ENCODE measurements at places on chromosomes 2 and 18. TPM values are rescaled to one million over a fixed set of nuclear protein-coding genes. Genes with fewer than 3 reads are reported as not detected.

GRCh38 chr2:112795774-112796173 is 11.5 kb upstream of the IL1A start:
- no peak overlapping the region for H3K27ac ChIP-seq
- H3K27me3 ChIP-seq = no peaks in the 10 kb centered on the region
- H3K36me3 ChIP-seq = peaks cover 36% of the 10 kb centered on the region
- peaks cover 37% of the 10 kb centered on the region for H3K4me1 ChIP-seq

LINC00305 gene
- not detected for total RNA-seq

DNA sequence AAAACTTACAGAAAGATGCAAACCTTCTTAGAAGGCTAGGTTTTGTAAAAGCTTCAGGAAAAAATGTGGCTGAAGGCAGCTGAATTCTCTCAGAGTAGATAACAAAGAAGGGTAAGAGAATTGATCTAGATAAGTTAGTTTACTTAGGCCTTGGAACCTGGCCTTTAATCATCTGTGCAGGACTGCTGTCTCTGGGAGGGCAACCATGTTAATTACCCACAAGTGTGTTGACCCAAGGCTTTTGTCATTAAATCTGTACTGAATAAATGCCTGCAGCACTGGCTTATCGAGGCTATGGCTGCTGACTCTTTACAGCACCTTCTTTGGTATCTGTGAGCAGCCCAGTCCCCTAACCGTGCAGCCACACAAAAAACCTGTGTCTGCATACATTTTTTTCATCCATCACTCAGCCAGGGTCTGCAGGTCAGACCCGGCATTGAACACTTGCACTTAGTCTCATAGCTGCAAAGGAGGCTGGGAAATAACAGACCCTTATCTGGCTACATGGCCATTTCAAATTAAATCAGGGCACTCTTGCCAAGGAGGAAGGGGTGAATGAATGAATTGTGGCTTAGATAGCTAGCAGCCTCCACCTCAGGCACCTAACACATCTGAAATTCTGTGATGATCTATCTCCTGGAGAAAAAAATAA is 120.2 kb upstream of the MSH2 start:
- H3K27me3 ChIP-seq = peaks cover 10% of the 10 kb centered on the region
- H3K27ac ChIP-seq = no peak overlapping the region
- H3K4me3 ChIP-seq = no peak overlapping the region
- no peaks in the 10 kb centered on the region for H3K36me3 ChIP-seq

DNA sequence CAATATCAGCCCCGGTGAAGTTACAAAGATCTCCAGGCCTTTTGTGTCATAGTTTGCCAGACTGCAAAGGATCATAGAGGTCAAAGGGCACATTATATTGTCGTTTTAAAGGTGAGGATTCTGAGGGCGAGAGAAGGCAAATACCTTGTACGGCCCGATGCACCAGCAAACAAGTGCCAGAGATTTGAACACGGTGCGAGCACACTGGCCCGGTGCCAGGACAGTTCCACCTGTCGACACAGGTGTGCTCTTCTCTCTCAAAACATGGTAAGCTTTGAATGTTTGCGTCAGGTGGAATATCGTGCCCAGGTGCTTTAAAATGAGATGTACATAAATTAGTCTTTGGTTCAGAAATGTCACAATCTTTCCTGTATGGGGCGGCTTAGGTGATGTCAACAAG is 776.1 kb upstream of the ID2 start:
- H3K27me3 ChIP-seq = no peaks in the 10 kb centered on the region
- H3K36me3 ChIP-seq = peaks cover 8% of the 10 kb centered on the region
- no peak overlapping the region for H3K27ac ChIP-seq
- DNase-seq = no peak
- H3K4me1 ChIP-seq = peaks cover 6% of the 10 kb centered on the region

DNA sequence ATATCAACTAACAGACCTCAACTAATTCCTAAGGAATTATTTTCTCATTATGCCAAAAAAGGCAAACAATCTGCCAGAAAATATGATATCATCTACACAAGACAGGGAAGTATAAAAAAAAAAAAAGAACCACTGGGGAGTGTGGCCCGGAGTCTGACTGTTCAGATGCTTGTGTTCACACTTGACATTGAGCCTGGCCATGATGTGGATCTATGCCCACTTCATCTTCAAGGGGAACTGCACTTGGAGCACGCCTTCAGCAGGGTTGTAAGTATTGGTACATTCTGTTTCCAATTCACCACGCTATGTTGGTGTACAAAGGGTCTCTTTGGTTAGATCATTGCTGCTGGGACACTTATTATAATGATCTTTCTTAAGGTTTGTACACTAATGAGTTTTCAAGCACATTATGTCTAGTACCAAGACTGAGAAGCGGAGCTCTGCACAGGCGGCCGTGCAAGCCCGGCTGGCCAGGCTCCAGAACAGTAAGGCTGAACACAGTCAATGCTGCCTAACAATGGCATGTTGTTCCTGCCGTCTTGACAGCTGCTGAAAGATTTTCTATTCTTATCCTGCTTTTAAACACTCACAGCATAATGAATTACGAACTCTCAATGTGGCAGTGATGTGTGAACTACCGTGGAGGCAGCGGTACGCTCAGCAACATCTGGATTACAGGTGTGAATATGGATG is 788.4 kb upstream of the SOX11 start:
- no peaks in the 10 kb centered on the region for H3K27me3 ChIP-seq
- no peaks in the 10 kb centered on the region for H3K4me1 ChIP-seq
- no peak overlapping the region for H3K27ac ChIP-seq
- DNase-seq = no peak
- H3K4me3 ChIP-seq = no peak overlapping the region

DNA sequence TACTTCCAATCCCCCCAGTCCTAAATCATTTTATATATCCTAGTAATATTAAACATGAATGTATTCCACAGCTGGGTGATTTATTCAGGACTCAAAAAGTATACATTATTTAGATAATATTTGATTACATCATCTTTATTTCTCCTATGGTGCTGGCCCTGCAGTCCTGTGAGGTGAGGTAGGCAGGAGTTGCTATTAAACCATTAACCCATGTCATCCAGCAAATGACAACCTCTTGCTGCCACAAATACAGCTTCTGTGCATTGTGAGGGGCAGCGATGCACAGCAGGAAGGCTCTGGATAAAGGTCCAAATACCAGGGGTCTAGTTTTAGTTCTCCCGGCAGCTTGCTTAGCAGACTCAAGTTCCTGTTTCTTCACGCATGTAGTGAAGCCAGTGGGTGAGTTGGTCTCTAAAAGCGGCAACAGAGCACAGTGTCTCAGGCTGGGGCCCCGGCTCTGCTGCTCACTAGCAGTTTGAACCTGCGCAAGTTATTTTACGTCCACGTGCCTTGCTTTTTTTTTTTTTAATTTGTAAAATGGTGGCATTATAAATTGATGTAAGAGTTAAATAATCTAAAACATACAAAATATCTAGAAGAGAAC is 36.1 kb downstream of the INSIG2 start:
- no peaks in the 10 kb centered on the region for H3K4me1 ChIP-seq
- H3K36me3 ChIP-seq = no peaks in the 10 kb centered on the region
- H3K4me3 ChIP-seq = no peak overlapping the region
- no peak for DNase-seq
- no peak overlapping the region for H3K27ac ChIP-seq

- H3K36me3 ChIP-seq = peaks cover 14% of the 10 kb centered on the region
- no peak for DNase-seq
- no peak overlapping the region for H3K27ac ChIP-seq
- no peak overlapping the region for H3K4me3 ChIP-seq
Measured at GRCh38 chr2:143957321-143957720, 562.6 kb downstream of the ZEB2 start.

DNA sequence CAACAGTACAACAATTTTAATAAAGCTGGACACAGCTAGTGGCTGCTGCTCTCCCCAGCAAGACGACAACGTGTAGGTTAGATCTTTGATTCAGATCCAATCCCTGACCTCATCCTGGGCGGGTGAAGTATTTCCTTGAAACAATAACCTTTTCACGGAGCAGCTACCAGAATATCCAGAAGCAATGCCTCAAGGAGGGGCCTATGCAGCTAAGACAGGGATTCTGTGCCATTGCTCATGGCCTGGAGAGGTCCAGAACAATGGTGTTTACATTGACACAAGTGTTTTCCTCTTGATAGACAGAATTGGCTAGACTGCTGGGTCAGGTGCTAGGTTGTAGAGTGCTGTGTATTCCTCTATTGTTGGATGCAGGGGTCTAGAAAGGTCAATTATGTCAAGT is 520.1 kb downstream of the BCL11A start:
- H3K36me3 ChIP-seq = no peaks in the 10 kb centered on the region
- no peak overlapping the region for H3K4me3 ChIP-seq
- no peaks in the 10 kb centered on the region for H3K27me3 ChIP-seq
- no peaks in the 10 kb centered on the region for H3K4me1 ChIP-seq
- DNase-seq = no peak

DNA sequence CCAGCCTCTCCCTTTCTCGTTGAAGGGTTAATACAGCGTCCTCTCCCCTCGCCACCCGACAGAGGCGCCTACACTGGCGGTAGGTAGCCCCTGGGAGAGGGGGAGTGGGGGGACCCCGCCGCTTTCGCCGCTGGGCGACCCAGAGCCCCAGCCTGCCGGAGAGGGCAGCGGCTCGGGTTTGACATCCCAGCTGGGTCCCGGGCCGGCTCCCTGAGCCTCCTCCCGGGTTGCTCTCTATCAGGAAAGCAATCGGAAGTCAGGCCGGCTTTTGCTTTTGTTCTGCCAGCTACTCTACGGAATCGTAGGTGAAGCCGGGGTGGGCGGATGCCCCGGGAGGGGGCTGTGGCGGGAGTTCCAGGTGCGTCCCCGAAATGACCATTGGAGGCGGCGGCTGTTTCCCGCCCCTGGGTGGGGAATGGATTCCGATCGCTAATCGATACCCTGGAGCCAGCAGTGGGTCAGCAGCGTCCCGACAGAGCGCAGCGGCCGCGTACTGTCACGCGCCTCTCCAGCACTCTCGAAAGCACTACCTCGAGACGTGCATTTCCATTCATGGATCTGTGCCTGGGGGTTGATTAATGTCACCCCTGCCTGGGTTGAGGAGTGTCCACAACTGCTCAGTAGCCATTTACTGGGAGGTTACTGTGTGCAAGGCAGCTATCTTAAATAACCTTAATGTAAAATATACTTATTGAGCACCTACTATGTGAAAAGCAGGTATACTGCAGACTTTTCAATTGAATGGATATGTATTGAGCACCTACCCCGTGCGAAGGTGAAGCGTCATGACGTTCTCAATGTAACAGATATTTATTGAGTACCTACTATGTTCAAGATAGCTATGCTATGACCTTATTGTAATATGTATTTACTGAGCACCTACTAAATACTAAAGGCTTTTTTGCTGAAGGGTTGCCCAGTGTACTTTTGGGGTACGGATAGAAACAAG is 1.1 kb downstream of the MAPK4 start:
- H3K27ac ChIP-seq = no peak overlapping the region
- no peaks in the 10 kb centered on the region for H3K36me3 ChIP-seq
- H3K4me1 ChIP-seq = peaks cover 5% of the 10 kb centered on the region
- peaks cover 68% of the 10 kb centered on the region for H3K27me3 ChIP-seq

DNA sequence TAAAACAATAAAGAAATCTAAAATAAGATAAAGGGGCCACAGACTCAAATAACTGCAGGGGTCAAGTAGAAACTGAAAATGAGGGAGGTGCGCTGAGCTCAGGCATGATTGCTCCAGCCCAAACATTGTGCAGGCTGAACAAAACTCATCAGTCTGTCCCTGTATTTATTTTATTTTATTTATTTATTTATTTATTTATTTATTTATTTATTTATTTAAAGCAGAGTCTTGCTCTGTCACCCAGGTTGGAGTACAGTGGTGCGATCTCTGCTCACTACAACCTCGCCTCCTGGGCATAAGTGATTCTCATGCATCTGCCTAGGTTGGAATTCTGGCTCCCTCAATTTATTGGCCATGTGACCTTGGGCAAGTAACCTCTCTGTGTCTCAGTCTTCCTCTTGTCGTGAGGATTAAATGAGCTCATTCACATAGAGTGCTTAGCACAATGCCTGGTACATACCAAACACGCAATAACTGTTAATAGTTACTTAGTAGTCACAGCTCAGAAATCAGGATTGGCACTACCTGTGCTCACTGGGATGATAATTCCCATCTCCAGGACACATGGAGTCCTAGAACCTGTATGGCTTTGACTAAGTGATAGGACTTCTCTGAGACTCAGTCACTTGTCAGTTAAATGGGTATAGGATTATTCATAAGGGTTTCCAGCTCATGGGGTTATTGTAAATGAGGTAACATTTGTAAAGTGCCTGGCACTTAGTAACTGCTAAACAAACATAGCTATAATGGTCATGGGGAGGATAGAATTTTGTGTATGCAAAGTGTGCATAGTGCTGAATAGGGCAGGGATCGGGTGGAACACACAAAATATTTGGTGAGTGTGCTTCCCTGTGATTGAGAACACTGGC is 6.0 kb downstream of the SPEG start:
- peaks cover 38% of the 10 kb centered on the region for H3K27me3 ChIP-seq
- DNase-seq = no peak
- no peak overlapping the region for H3K27ac ChIP-seq
- H3K4me1 ChIP-seq = peaks cover 2% of the 10 kb centered on the region
- no peaks in the 10 kb centered on the region for H3K36me3 ChIP-seq

- peak; percentile 69 for DNase-seq
- H3K27me3 ChIP-seq = peaks cover 45% of the 10 kb centered on the region
- peak within 1 kb of the TSS; percentile 62 for H3K4me3 ChIP-seq
- peak within 1 kb of the TSS; percentile 56 for H3K27ac ChIP-seq
- peaks cover 3% of the 10 kb centered on the region for H3K36me3 ChIP-seq
Measured at GRCh38 chr18:63949068-63949737, at the start of gene HMSD. Gene HMSD, plus strand, starts transcription at chr18:63949301. Its CDS starts 4,155 bp downstream, at chr18:63953456.

GRCh38 chr18:79558196-79558932 is 121.2 kb upstream of the CTDP1 start:
- H3K4me3 ChIP-seq = no peak overlapping the region
- H3K27me3 ChIP-seq = no peaks in the 10 kb centered on the region
- no peak overlapping the region for H3K27ac ChIP-seq

DNA sequence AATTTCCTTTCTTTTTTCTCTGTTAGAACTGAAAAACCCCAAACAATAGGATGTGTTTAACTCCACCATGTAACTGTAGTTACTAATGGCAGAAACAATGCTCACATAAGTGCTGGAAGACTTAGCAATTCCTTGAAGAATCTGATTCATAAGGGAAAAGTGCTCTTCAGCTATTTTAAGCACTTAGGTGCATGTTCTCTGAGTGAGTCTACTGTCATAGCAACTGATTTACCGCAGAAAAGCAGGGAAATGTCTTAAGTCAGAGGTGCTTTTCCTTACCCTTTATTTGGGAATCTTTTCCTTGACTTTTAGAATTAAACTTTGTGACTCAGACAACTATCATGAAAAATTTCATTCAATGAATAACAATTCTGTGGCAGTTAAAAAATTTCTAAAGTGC is 65.4 kb upstream of the NABP1 start:
- no peak overlapping the region for H3K4me3 ChIP-seq
- DNase-seq = no peak
- H3K27ac ChIP-seq = no peak overlapping the region
- no peaks in the 10 kb centered on the region for H3K36me3 ChIP-seq
- H3K27me3 ChIP-seq = peaks cover 2% of the 10 kb centered on the region

DNA sequence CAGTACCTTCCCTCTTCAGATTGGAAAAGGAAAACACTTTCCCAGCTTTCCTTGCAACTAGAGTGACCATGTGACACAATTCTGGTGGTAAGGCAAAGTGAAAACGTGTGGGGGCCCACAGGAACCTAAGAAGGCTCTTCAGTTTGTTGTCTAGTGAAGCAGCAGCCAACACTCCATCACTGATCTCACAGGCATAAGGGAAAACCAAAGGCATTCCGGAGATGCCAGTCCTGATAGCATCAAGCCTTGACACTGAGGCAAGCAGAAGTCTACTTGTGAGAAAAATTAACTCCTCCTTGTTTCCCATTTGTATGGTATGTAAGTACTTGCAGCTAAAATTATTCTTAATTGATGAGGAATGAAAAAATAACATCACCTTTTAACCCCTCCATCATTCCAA is 88.3 kb downstream of the ETAA1 start:
- H3K27ac ChIP-seq = no peak overlapping the region
- H3K4me1 ChIP-seq = no peaks in the 10 kb centered on the region
- no peaks in the 10 kb centered on the region for H3K36me3 ChIP-seq
- no peak for DNase-seq
- H3K27me3 ChIP-seq = no peaks in the 10 kb centered on the region
